Thymus (tissue), 14 donors: ENCODE measurements at places on chromosomes 2 and 18. TPM values are rescaled to one million over a fixed set of nuclear protein-coding genes. Genes with fewer than 3 reads are reported as not detected.

DNA sequence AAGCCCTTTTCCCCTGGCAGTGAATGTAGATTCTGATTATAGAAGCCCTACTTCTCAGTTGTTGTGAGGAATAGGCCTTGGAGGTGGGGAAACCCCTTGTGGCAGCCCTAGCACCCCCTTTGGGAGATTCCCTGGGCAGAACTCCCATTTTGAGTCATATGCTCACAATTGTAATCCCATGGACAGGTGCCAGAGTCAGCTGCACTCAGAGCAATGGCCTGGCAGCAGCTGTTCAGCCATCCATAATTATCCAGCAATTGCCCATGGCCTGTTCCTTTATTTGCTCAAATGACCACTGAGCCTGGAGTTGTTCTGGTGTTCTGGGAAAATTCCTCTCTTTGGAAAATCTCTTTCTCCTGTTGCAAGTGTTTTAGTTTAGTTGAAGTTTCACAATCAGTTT lies 71.7 kb downstream of the PTRHD1 start:
- no peak for DNase-seq
- no peak overlapping the region for H3K27ac ChIP-seq
- peaks cover 4% of the 10 kb centered on the region for H3K36me3 ChIP-seq

DNA sequence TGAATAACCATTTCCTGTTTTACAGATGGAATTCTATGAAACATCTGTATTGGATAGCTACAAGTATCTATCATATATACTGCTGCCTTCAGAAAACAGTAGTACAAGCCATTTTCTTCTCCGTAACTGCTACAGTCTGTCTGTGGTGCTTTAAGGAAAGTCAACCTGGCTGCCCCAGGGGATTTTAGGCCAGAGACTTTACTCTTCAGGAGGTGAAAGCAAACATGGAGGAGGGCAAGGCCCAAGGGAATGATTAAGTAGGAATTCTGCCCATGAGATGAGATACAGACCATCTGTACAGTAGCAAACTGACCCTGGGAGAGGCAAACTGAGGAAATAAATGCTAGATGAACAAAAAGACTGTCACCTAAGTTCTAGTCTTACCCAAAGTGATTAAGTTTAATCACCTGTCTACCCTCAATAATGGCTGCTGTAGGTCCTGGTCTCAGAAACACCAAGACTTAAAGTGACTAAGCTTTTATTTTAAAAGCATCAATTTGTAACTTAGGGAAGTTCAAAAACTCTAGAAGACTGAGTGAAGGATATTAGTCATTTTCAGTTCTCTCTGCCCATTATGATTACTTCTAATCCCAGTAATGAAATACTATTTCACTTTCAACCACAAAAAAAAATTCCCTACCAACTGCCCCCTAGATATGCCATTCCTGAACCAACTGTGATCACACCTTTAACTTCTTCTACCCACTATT lies 14.8 kb downstream of the MBD2 start:
- H3K27me3 ChIP-seq: no peaks in the 10 kb centered on the region
- DNase-seq: no peak
- no peaks in the 10 kb centered on the region for H3K36me3 ChIP-seq
- H3K4me1 ChIP-seq: peaks cover 6% of the 10 kb centered on the region
- H3K4me3 ChIP-seq: no peak overlapping the region

Gene ST3GAL5
- 35.4 TPM for total RNA-seq

DNA sequence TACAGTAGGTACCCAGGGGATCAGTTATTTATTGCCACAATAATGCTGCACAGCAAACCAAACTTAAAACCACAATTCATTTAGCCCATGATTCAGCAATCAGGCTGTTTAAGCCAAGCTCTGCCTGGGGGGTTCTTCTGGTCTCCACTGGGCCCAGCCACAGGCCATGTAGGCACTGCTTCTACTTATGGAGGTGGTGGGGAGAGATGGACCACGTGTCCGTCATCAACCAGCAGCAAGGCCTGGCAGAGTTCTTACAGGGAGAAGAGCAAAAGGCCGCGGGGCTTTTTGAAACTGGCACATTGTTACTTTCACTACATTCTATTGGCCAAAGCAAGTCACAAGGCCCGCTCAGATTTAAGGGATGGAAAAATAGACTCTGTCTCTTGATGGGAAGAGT lies 76.3 kb upstream of the DAPL1 start:
- no peaks in the 10 kb centered on the region for H3K27me3 ChIP-seq
- no peak for DNase-seq
- no peaks in the 10 kb centered on the region for H3K4me1 ChIP-seq
- no peaks in the 10 kb centered on the region for H3K36me3 ChIP-seq
- H3K27ac ChIP-seq: no peak overlapping the region

GRCh38 chr18:80169607-80170006 lies 60.5 kb downstream of the ADNP2 start:
- H3K36me3 ChIP-seq: no peaks in the 10 kb centered on the region
- no peak overlapping the region for H3K4me3 ChIP-seq
- H3K27ac ChIP-seq: no peak overlapping the region
- H3K27me3 ChIP-seq: peaks cover 7% of the 10 kb centered on the region
- no peak for DNase-seq

DNA sequence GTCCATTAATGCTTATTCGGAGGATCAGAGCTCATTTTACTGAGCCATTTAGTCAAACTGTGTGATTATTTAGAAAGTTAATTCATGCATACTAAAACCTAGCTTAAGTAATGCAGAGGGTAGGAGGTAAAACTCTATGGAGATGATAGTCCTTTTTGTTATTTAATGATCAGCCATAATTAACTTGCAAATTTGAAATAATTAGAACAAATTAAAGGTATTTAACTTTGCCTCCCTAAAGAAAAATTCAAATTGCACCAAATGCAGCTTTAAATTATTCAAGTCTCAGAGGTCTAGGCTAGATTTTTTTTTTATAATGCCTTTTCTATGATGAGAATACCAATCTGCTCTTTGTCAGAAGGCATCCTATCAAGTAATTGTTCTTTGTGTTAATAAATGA lies 310.9 kb downstream of the KIAA1328 start:
- no peak overlapping the region for H3K27ac ChIP-seq
- DNase-seq: no peak
- H3K27me3 ChIP-seq: no peaks in the 10 kb centered on the region
- H3K36me3 ChIP-seq: no peaks in the 10 kb centered on the region

GRCh38 chr18:74522635-74523548 lies 11.4 kb upstream of the CNDP1 start:
- no peak overlapping the region for H3K4me3 ChIP-seq
- no peaks in the 10 kb centered on the region for H3K27me3 ChIP-seq
- no peak overlapping the region for H3K27ac ChIP-seq
- peaks cover 38% of the 10 kb centered on the region for H3K36me3 ChIP-seq

DNA sequence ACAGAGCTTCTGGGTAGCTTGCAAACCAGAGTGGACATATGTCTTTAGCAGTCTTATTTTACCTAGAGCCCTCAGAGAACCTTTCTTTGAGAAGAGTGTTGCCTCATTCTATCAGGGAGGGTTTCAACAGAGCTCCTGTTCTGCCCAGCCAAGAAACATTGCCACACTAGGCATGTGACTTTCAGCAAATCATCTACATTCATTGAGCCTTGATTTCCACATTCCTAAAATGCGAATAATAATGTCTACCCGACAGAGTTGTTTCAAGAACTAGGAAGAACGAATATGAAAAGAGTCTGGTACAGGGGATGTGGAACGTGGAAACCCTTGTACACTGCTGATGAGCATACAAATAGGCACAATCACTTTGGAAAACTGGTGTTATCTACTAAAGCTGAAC lies 7.8 kb upstream of the PRKAG3 start:
- no peak for DNase-seq
- no peaks in the 10 kb centered on the region for H3K27me3 ChIP-seq
- no peak overlapping the region for H3K27ac ChIP-seq
- H3K4me1 ChIP-seq: no peaks in the 10 kb centered on the region

Gene CEBPZOS
- total RNA-seq: 23.2 TPM

Gene IL1R1
- total RNA-seq: 5.2 TPM

DNA sequence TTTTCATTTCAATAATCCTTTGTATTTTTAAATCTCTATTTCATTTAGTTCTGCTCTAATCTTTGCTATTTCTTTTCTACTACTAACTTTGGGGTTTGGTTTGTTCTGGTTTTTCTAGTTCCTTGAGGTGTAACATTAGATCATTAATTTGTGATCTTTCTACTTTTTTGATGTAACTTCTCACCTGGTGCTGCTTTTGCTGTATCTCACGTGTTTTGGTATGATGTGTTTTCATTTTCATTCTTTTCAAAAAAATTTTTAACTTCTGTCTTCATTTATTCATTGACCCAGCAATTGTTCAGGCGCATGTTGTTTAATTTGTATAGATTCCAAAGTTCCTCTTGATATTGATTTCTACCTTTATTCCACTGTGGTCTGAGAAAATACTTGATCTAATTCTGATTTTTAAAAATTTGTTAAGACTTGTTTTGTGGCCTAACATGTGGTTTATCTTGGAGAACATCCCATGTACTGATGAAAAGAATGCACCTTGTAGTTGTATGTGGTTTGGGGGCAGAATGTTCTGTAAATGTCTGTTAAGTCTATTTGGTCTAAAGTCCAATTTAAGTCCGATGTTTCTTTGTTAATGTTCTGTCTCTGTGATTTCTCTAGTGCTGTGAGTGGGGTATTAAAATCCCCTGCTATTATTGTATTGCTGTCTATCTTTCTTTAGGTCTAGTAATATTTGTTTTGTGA lies 17.3 kb upstream of the MALT1 start:
- no peak overlapping the region for H3K4me3 ChIP-seq
- DNase-seq: no peak
- H3K27me3 ChIP-seq: no peaks in the 10 kb centered on the region
- peaks cover 19% of the 10 kb centered on the region for H3K4me1 ChIP-seq
- no peak overlapping the region for H3K27ac ChIP-seq
- H3K36me3 ChIP-seq: no peaks in the 10 kb centered on the region

DNA sequence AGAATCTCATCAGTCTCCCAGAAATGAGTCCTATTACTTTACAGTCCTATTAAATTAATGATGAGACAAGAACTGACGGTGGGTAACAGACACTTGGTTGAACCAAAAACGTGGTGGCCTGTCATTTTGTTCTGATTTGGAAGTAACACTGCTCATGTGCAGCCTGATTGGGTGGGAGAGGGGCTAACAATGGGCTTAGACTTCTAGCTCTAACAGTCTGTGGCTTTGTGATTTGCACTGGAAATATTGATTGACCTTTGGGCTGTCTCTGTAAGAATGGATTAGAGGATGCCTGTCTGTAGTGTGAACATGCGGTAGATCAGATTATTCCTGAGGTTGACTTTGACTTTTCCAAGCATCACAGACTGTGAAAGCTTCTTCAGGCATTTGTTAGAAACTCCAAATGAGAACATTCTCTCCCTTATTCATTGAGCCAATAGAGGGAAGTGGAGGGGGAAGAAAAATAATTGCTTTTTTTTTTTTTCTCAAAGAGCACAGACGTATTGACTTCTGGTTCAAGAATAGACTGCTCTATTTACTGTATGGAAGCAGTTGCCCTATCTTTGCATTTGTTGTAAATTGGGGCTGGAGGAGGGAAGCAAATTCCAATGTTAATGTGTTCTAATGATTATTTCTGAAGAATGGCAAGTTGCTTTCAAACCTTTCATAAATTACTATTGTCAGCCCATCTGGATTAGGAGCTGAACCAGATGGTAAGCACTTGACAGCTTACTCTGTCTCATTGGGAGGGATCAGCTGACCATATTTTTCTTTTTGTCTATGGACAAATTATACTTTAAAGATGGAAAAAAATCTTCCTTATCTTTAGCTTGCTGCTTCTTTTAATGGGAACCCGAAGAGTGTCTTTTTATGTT lies 85.8 kb upstream of the TTN start:
- H3K4me3 ChIP-seq: no peak overlapping the region
- DNase-seq: no peak
- H3K36me3 ChIP-seq: no peaks in the 10 kb centered on the region
- H3K27me3 ChIP-seq: no peaks in the 10 kb centered on the region
- H3K27ac ChIP-seq: no peak overlapping the region
- no peaks in the 10 kb centered on the region for H3K4me1 ChIP-seq

DNA sequence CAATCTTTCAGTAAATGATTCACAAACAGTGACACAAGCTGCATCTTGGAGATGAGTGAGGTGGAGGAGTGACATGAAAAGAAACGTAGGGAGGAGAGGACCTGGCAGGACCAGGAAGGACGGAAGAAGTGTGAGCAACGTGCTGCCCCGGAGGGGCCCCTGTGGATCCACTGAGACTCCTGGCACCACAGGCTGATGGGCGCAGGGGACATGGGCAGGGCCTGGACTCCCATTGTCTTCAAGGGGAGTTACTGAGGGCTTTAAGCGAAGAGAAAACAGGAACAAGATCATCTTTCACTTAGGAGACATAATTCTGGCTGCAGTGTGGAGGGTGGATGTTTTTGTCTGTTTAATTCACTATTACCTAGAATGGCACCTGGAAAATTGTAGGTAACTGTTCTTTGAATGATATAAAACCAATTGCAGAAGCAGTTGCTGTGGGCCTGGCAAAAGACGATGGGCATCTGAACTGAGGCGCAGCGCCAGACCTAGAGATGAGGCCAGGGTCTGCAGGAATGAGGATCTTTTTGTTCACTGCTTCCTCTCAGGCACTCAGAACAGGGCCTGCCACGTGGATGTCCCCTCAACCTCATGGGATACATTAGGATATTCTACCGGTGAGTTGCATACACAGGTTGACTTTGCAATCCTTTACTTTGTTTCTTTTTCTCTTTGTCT lies 156.4 kb downstream of the TMEM18 start:
- no peak for DNase-seq
- no peaks in the 10 kb centered on the region for H3K36me3 ChIP-seq
- H3K4me1 ChIP-seq: no peaks in the 10 kb centered on the region
- no peak overlapping the region for H3K27ac ChIP-seq
- no peak overlapping the region for H3K4me3 ChIP-seq
- no peaks in the 10 kb centered on the region for H3K27me3 ChIP-seq

GRCh38 chr18:75208836-75209128 lies 157 bp downstream of the PTGR3 start:
- peak overlapping the region; percentile 63 for H3K4me3 ChIP-seq
- no peak for DNase-seq
- peaks cover 51% of the 10 kb centered on the region for H3K27me3 ChIP-seq

DNA sequence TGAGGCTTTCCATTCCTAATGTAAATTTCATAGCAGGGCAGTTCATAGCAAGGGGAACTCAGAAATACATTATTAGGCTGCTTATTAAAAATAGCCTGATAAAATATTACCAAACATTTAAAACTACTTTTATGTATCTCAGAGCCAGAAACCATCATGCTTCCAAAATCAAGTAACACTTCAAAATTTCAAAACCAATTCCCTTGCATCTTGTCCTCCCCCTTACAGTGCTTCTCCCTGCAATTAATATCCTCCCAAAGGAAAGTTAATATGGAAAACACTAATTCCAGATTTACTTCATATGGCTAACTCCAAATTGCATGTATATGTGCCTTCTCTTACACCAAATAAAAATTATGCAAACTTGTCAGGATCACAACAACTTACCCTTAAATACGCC lies 6.6 kb downstream of the PLEKHH2 start:
- H3K4me1 ChIP-seq: no peaks in the 10 kb centered on the region
- H3K36me3 ChIP-seq: no peaks in the 10 kb centered on the region
- H3K4me3 ChIP-seq: no peak overlapping the region
- H3K27ac ChIP-seq: no peak overlapping the region
- peaks cover 3% of the 10 kb centered on the region for H3K27me3 ChIP-seq
- DNase-seq: no peak

- no peak overlapping the region for H3K4me3 ChIP-seq
- H3K27me3 ChIP-seq: no peaks in the 10 kb centered on the region
- no peaks in the 10 kb centered on the region for H3K36me3 ChIP-seq
- H3K4me1 ChIP-seq: peaks cover 13% of the 10 kb centered on the region
- DNase-seq: peak; percentile 68
- no peak overlapping the region for H3K27ac ChIP-seq
These were observed 11.0 kb upstream of the SFTPB start for GRCh38 chr2:85678794-85679672.
